ENCODE measurements at places on chromosomes 1 and 21. TPM values are rescaled to one million over a fixed set of nuclear protein-coding genes. Genes with fewer than 3 reads are reported as not detected.

DNA sequence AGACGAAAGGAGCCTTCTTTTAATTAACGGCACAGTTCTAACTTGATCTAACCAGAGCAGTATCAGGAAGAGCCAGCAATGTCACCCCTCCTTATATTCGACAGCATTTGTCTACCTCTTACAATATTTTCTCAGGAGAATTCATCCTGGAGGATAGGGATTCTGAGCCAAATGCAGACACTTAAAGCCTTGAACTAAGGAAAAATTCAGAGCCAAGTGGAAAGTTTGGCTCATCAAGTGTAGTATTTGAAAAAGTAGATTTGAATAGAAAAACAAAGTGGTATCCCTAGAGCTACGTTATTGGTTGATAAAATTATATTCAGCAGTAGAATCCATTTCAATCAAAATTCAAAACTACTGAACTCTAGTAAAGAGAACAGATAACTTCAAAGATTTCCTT, 732.0 kb upstream of the ADGRL2 start:
- DNase-seq, result no peak

DNA sequence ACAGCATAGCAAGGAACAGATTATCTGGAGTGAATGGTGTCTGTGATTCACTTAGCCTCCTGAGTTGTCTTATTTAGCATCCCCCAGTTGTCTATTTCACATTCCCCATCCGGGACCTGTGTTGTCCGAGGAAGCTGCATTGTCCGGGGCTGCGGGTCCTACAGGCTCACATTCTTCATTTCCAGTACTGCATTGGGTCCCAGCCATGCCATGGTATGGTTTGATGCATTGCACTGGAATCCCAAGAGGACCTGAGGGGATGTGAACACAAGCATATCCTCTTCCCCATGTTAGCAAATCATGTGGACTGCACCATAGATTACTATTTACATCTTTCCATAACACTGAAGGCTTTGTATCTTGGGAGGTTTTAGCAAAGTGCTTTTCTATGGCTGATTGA, 48.2 kb upstream of the PRELP start:
- no peak for DNase-seq

- DNase-seq, result peak; percentile 44
Observed at GRCh38 chr1:178870944-178871343, at the start of gene ANGPTL1. Gene ANGPTL1 (minus strand): TSS chr1:178871077. CDS start chr1:178865776, 5,301 bp downstream.

- DNase-seq, result no peak
Observed at GRCh38 chr1:205456383-205456867, 580 bp upstream of the BLACAT1 start.

GRCh38 chr21:33825419-33825818, 90.2 kb downstream of the ATP5PO start:
- DNase-seq, result no peak

DNA sequence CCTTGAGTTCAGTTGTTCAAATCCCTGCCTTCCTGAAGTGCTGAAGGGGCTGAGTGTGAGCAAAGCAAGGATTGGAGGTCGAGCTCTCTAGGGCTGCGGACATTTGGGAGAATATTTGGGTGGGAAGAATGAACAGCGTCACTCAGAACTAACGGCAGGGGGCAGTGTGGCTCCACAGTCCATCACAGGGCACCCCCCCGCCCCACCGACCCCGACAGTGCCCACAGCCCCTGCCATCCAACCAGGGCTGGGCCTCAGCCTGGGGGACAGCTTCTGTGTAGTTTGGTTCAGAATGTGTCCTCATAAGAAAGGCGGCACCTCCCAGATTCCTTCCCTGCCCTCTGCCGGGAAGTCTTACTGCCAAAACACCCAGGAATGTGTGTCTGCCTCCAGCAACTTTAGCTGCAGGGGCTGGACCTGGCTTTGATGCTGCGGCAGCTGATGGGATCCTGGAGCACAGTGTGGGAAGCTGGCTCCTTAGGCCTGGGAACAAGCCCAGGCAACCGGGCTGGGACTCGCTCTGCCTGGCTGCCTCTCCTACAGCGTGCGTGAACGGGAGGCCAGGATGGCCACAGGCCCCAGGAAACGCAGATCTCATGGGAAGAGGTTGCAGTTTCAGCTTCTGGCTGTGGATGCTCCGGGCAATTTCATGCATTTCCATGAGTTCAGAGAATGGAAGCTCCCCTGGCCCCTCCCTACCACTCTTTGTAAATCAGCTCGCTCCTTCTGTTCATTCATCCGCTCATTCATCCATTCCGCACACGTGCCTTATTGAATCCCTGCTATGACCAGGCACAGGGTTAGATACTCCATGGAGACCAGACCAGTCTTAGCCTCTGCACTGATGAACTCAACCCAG, 104.9 kb upstream of the TMPRSS2 start:
- peak; percentile 94 for DNase-seq

DNA sequence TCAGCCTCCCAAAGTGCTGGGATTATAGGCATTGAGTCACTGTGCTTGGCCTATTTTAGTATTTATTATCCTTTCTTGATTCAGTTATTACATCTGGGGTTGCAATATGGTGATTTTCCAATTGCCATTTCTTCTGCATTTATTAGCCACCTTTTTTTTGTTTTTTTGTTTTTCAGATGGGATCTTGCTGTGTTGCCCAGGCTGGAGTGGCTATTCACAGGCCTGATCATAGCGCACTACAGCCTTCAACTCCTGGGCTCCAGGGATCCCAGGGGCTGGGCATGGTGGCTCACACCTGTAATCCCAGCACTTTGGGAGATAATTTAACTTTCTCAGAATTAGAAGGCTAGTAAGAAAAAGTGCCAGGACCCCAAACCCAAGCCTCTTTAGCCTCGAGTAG, 82.1 kb upstream of the PGD start:
- no peak for DNase-seq

Gene HYI
- 35.1 TPM for total RNA-seq

DNA sequence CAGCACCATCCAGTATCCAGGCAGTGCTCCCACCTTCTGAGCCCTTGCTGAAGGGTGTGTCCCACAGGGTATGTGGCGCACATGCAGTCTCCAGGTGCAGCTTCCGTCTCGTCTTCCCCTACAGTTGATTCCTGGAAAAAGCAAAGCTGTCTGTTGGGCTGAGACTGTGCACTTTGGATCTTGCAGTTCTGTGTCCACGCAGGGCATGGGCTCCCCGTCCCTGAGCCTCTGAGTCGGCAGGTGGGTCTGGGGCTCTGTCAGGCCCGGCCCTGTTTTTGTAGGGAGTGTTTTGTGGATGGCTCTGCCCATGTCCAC, 32.8 kb downstream of the SNAP47 start:
- DNase-seq, result no peak

Gene FAM167B
- 0.56 TPM for total RNA-seq

DNA sequence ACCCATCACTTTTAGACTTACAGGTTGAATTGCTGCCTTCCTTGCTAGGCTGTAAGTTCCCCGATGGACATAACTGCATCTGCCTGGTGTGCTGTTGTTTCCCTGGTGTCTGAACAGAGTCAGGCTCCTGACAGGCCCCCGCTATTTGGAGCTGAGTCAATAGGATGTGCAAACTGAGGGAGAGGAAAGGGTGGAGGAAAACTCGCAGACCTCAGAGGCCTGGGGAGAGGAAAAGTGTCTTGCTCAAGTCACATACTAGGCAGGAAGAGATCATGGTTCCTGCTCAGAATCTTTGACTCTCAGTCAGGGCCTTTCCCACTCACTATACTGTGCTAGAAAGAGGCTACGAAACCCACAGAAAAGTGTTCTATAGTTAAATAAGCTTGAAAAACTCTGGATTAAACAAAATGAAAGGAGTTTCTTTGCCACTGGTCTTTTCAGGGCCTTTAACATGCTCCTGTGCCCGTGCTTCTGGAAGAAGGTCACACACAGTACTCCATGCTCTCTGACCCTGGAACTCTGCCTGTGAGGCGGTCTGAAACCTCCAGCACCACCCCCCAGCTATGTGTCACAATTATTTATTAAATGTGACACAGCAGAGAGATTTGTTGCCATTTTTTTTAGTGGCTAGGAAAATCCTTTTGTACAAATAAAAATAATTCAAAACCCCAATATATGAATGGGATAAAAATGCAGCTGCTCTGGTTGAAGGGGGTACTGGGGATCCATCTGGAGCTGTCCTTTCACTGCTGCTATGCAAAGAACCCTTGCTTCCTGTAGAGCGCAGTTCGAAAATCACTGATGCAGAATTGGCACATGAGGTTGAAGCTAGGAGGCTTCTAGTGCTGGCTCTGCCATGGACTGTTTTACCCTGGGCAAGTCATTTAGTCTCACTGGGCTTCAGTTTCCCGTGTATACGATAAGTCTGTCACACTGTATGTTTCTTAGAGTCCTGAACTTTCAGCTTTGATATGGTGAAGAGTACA, 20.1 kb upstream of the CDCP2 start:
- DNase-seq, result no peak

- DNase-seq, result no peak
Observed at GRCh38 chr1:149942207-149942606, 5.5 kb upstream of the MTMR11 start.

- DNase-seq, result peak; percentile 88
Observed at GRCh38 chr21:41766883-41767605, at the start of gene RIPK4. Gene RIPK4 (minus strand): TSS chr21:41767052. CDS start chr21:41767041, 11 bp downstream.

DNA sequence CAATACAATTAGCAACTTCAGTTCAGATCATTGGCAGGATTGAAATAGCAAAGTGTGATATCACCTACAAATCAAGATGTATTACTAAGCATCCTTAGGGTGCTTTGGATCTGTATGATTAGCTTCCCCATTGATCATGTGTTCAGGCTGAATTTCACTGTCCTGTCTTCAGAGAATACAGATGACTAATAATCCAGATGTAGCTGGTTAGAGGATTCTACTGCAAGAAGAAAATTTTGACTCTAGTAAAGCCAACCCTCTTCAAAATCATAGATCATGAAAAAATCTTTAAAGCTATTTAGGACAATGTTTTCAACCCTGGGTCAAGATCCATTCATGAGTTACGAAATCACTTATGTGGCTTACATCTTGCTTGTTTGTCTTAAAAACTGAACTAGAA, 184.4 kb downstream of the PTGER3 start:
- no peak for DNase-seq

GRCh38 chr1:194369622-194370021, 1183.2 kb upstream of the B3GALT2 start:
- DNase-seq, result no peak

Gene CREG1
- total RNA-seq, result 133 TPM

DNA sequence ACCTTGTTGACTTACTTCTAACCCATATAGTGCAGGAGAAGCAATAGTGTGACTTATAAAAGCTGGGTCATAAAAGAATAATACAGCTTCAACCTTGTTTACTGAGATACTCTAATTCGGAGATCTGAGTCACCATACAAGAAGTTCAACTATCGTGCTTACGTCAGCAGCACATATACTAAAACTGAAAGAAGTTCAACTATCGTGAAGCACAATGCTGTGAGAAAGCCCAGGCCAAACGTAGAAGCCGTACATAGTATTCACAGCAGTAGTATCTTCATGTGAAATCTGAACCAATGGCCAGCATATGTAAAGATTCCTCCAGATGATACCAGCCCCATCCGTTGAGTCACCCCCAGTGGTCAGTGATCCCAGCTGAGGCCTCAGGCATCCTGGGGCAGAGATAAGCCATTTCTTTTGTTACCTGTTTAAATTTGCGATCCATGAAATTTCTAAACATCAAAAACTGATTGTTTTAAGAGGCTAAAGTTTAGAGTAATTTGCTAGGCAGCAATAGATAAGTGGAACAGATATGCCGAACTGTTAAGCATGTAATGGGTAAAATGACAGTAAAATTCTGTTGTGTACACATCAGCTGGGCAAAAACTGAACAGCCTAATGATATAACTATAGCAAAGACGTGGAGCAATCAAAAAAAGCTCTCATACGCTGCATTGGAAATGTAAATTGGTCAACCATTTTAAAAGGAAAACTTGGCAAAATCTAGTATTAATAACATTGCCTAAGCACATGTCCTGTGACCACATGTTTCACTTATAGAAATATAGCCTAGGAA, 53.9 kb upstream of the SAMD13 start:
- DNase-seq, result peak; percentile 86

Measured in H4 (cell line).